ENCODE measurements at places on chromosomes 6 and 20. TPM values are rescaled to one million over a fixed set of nuclear protein-coding genes. Genes with fewer than 3 reads are reported as not detected.

The SLC32A1 gene
- not detected for polyA plus RNA-seq

The GABRR1 gene
- 0.22 TPM for polyA plus RNA-seq

The SLC4A11 gene
- 19.8 TPM for polyA plus RNA-seq

The CST4 gene
- not detected for polyA plus RNA-seq

The SIRPB2 gene
- polyA plus RNA-seq = 0.75 TPM

The OPN5 gene
- not detected for polyA plus RNA-seq

The NKX2-2 gene
- polyA plus RNA-seq = not detected

The PCMT1 gene
- 20.8 TPM for polyA plus RNA-seq

Measured in esophagus (tissue), 2 donors.